K562 (cell line): ENCODE measurements at places on chromosomes 7 and 10. TPM values are rescaled to one million over a fixed set of nuclear protein-coding genes. Genes with fewer than 3 reads are reported as not detected.
A peak's percentile ranks its signal among the peaks of the same experiment; 100 is the strongest.

The BRAT1 gene
- 49.6 and 49.8 TPM in 2 replicates for total RNA-seq

The PNLIPRP1 gene
- total RNA-seq = 0.60 and 1.1 TPM in 2 replicates

GRCh38 chr7:40658729-40659128 lies 523.9 kb downstream of the SUGCT start:
- no peak for DNase-seq

- peak; percentile 22 for DNase-seq
These were observed 118.5 kb downstream of the VTI1A start for GRCh38 chr10:112565434-112566053.

GRCh38 chr10:113060201-113061053 lies 110.4 kb downstream of the TCF7L2 start:
- peak; percentile 87 for DNase-seq

- no peak for DNase-seq
These were observed 421.9 kb downstream of the DNAJB6 start for GRCh38 chr7:157758468-157759245.

GRCh38 chr7:31017721-31018120 lies 34.4 kb upstream of the ADCYAP1R1 start:
- no peak for DNase-seq

GRCh38 chr10:52351914-52352330 lies 37.8 kb downstream of the DKK1 start:
- no peak for DNase-seq

GRCh38 chr10:132383751-132384196 lies 13.2 kb upstream of the PWWP2B start:
- no peak for DNase-seq
